ENCODE measurements at places on chromosomes 12 and 14.

DNA sequence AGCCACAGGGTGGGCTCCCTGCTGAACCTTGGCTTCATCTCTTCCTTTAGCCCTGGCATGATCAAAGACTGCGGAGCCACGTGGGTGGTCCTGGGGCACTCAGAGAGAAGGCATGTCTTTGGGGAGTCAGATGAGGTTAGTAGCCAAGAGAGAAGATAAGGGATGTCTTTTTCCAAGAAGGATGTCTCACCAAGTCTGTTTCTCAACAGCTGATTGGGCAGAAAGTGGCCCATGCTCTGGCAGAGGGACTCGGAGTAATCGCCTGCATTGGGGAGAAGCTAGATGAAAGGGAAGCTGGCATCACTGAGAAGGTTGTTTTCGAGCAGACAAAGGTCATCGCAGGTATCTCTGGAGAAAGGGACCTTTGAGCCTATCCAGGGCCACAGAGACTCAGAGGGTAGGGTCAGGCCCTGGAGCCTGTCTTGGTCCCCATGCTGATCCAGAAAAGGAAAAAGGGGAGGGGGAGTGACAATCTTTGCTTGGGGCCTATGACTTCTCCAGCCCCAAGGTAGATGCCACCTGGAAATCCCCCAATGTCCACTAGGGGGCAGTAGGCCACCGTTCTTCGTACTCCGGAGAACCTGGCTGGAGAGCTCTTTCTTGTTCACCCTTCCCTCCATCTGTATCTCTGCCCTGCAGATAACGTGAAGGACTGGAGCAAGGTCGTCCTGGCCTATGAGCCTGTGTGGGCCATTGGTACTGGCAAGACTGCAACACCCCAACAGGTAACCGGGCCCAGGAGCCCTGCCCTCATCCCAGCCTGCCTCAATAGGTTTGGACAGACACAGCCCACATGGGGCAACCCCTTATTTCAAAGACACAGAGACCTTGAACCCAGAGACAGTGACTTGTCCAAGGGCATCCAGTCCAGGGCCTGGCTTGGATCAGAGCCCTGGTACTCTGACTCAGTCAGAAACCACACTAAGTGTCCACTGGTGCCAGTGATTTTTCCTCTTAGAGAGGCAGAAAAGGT is 2.0 kb downstream of the TPI1 start:
- DNase-seq, result peak; percentile 58

DNA sequence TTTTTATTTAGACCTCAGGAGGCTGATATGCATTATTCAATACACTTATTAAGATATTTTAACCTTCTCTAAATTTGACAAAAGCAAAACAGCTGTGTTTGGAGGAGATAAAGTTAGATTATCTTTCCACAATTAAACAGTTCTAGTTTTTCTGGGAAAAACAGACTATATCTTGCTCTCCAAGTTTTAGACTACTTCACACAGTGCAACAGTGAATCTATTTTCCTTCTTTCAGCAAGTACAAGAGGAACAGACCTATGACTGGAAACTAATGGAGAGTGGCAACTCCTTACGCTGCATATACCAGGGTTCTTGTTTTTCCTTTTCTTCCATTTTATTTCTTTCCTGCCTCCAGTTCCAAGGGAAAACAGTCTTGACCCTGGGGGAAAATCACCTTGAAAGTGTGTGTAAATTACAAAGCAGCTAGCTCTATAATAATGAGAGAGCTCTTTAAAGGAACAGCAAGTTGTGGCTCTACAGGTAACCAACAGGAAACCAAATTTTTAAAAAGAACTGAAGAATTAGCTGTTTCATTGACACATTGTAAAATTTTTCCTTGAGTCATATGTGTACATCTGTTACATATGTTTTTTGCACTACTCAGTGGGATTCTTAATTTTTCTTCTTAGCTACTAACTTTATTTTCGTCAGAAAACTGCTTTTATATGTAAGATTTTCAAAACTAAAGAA is 27.4 kb downstream of the DNM1L start:
- DNase-seq, result no peak

GRCh38 chr14:51707327-51707726 is 55.6 kb downstream of the FRMD6 start:
- DNase-seq, result no peak

GRCh38 chr14:54728700-54729527 is 162.0 kb downstream of the SAMD4A start:
- no peak for DNase-seq

- DNase-seq, result no peak
These were observed 14.7 kb upstream of the NCOR2 start for GRCh38 chr12:124582108-124582424.

GRCh38 chr12:76556368-76556767 is 3.2 kb downstream of the OSBPL8 start:
- no peak for DNase-seq

DNA sequence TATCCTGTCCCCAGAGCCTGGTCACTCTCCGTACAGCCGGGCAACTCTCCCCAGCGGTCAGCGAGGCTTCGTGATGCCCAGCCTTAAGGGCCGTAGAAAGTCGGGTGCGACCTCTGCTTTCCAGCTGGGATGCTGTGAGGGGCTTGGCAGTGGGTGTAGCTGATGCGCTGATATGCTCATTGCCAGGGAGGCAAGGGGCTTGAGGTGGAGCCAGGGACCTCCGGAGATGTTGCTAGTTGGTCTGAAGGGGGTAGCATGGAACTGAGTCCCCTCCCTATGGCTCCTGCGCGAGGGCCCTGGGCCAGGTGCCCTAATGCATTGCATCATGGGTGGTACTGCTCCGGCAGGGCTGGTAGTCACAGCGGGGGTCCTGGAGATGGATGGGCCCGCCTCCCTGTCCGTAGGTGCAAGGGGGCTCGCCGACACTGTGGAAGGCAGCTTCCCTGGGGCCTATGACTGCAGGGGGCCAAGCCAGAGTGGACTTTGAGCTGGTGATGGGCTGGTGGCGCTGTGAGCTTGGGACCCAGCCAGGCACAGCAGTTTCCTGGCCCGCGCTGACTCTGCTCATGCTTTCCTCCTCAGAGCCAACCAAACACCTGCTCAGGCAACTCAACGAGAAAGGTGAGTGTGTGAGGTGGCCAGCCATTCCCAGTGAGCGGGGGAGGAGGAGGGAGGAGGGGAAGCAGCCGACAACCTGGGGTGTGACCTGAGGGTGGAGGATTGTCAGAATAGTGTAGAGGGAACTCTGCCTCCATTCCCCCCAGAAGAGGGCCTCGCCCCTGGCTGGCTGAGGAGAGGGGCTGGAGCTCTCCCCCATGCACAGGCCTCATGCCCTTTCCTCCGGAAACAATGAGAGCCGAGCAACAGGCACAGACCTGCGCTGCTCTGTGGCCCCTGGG is 32.3 kb downstream of the PLEKHG3 start:
- DNase-seq, result no peak

Data from stimulated activated CD8-positive, alpha-beta memory T cell treated with anti-CD3 and anti-CD28 coated beads, Interleukin-15, amount 100 ng/mL, for 48 hours (primary cell).